ENCODE measurements at places on chromosomes 3 and 15.
A peak's percentile ranks its signal among the peaks of the same experiment; 100 is the strongest.

DNA sequence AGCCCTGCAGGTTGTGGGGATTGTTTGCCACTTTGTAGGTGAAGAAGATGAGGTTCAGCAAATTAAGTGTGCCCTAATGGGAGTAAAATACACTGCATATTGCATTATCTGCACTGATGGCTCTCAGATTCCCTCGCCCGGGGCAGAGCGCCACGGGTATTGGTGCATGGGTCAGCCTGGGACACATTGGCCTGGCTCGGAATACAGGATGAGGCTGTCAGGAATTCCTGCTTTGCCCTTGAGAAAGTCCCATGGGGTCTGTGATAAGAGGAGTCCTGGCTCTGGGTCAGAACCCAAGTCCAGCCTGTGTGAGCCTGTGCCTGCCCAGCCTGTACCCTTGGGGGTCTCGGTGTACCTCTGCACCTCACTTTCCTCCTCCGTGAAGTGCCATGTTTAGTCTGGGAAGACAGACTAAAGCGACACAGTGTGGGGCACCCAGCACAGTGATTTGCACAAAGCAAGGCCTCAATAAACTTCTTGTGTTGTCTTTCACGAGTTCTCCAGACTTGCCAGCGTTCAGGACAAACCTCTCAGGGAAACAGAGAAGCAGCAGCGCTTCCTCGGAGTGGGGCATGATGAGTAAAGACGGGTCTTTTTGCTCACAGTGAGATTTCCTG lies 107.6 kb downstream of the LRRK1 start:
- DNase-seq: peak; percentile 48

- DNase-seq: no peak
Measured at GRCh38 chr15:81286621-81287121, 37.3 kb downstream of the STARD5 start.

DNA sequence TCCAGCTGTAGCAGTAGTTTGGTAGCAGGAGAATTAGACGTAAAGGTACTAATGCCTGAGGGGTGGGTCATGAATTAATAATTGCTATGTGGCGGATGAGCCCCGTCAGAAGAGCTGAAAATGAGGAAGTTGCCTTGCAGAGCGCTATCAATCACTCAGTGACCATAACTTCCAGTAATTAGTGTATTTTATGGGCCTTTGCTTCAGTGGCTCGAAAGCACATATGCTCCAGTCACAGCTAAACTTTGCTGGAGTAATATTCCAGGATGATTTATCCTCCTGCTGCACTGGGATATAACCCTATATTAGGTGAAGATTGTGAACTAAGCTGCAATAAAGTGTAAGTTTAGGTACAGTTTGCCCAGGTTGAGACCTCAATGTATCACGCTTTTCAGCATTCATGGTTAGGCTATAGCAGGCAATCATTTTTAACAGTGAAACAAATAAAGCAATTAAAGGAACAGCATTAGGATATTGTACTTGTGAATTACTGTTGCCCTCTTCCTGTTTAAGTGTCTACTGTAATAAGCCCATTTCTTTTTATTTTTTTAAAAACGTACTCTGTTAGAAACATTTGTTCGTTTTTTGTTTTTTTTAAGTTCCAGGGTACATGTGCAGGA lies 104.6 kb upstream of the SKOR1 start:
- DNase-seq: no peak

- DNase-seq: peak; percentile 46
Measured at GRCh38 chr15:41286665-41287333, 45.6 kb downstream of the OIP5 start.

GRCh38 chr15:67967871-67968431 lies 86.2 kb upstream of the PIAS1 start:
- peak; percentile 64 for DNase-seq
